Vagina (tissue), 2 donors: ENCODE measurements at places on chromosomes 3 and 15.

DNA sequence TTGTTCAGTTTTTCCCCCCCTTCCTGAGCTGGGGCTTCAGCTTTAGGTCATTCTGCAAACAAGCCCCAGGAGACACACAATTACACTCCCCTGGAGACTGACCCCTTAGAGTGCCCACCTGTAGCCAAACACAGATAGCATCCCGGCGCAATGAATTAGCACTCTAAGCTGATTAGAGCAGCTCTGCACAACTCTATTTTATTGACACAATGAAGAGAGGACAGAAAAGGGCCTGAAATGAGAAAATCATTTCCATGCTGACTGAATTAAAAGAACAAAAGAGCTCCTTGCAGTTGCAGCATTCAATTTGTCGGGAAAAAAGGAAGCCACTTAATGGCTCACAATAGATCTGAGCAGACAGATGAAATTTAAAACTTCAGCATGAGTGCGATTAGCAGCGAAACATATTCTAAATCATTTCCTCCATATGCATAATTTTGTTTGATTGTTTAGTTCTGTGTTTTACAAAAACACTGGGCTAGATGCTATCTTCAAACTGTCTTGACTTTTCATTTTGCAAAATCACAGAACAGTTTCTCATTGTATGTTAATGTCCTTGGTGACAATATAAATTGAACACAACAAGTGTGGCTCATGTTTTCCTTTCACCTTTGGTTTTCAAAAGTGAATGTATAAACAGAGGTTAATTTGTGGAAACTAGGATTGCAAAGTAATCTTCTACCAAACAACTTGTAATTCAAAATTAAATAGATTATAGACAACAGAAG is 308.6 kb downstream of the MECOM start:
- DNase-seq, result no peak

- no peak for DNase-seq
These were observed 72.1 kb downstream of the OTOL1 start for GRCh38 chr3:161568671-161569070.

DNA sequence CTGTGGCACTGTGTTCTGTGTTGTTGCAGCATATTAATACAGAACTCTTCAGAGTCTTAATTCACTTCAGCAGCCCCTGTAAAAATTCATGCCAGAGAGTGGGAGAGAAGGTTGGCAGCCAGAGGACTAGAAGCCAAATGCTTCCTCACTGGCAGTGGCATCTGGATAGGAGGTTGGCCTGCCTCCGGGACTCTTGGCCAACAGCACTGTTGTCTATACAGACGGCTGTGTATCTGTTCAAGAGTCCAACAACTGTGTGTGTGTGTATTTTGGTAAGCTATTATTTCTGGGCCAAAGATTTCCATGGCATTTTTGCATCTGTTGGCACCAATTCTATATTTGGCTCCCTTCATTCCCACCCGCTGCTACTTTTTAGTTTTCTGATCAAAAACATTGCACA is 156.0 kb upstream of the SOX2 start:
- no peak for DNase-seq

DNA sequence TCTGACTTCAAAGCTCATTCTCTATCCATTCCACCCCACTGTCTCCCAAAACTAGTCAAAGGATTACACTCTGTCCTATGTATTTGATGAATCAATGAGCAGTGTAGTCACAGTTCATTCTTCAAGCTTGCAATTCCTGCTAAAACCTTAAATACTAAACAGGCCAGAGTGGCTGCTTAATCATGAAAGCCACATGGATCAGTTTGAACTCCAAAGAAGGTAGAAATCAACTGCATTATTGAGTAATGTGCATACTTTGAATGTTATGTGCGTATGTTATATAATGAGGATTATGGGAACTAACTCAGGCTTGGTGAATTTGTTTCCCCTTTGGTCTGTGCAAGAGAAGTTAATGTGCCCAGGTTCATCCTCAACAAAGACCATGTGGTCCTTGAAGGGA is 45.4 kb downstream of the PRICKLE2 start:
- no peak for DNase-seq

DNA sequence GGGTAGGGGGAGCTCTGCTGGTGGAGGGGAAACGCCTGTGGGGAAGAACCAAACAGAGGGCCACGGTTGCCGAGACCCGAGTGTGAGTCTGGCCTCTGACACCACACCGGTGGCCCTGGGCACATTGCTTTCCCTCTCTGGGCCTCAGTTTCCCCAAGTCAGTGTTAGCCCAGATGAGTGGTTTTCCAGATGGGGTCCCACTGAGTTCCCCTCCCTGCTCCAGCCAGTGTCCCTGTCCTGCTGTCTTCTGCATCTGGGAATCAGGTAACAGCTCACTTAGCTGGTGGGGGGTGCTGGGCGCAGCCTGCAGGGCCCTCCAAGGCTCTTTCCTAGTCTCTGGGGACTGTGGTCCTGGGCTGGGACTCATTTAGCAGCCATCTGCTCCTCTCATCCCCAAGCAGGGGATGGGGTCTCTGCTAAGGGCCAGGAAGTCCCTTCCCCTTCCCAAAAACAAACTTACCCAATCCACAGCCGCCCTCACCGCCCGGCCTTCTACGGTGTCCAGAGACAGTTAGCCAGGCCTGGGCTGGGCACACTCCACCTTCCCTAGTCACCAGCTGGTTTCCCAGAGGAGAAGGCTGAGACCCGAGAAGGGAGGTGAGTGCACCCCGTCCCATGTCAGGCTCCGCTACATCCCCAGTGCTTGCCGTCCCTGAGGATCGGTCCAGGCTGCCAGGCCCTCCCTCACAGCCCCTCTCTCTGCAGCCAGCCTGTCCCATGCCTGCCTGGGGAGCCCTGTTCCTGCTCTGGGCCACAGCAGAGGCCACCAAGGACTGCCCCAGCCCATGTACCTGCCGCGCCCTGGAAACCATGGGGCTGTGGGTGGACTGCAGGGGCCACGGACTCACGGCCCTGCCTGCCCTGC is 676 bp downstream of the GP9 start:
- DNase-seq, result no peak

- DNase-seq, result no peak
These were observed 106.0 kb upstream of the TRIM42 start for GRCh38 chr3:140571836-140572235.

- no peak for DNase-seq
These were observed 32.9 kb downstream of the PIK3CA start for GRCh38 chr3:179181021-179181472.

DNA sequence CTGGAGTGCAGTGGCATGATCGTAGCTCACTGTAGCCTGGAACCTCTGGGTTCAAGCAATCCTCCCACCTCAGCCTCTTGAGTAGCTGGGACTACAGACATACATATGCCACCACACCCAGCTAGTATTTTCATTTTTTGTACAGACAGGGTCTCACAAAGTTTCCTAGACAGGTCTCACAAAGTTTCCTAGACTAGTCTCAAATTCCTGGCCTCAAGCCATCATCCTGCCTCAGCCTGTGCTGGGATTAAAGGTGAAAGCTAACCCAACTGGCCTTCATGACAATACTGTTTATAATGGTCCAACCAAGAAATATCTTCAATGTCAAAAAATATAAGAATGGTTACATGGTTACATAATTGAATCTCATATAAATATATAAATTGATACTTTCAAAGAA is 24.0 kb downstream of the GPR176 start:
- DNase-seq, result no peak

GRCh38 chr3:126986001-126986400 is 3.1 kb downstream of the PLXNA1 start:
- no peak for DNase-seq

DNA sequence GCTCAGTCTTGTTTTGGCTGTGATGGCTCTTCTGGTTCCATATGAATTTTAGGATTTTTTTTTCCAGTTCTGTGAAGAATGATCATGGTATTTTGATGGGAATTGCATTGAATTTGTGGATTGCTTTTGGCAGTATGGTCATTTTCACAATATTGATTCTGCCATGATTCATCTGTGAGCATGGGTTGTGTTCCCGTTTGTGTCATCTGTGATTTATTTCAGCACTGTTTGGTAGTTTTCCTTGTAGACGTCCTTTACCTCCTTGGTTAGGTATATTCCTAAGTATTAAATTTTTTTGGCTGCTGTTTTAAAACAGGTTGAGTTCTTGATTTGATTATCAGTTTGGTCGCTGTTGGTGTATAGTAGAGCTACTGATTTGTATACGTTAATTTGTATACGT is 18.5 kb downstream of the TCF12 start:
- DNase-seq, result no peak

DNA sequence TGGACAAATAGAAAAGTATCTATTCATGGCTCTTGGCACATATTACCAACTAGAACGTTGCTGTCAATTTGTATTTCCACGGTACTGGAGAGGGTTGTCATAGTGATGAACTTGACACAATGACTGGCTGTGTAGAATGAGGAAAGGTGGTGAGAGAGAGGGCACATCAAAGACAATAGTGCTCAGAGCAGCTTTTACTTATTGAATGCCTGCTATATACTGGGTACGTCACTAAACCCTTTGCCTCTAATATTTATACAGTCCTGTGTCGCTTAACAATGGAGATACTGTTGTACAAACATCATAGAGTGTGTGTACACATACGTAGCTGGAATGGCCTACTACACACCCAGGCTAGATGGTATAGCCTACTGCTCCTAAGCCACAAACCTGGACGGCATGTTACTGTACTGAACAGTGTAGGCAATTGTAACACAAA is 8.3 kb downstream of the TMPRSS7 start:
- DNase-seq, result no peak

DNA sequence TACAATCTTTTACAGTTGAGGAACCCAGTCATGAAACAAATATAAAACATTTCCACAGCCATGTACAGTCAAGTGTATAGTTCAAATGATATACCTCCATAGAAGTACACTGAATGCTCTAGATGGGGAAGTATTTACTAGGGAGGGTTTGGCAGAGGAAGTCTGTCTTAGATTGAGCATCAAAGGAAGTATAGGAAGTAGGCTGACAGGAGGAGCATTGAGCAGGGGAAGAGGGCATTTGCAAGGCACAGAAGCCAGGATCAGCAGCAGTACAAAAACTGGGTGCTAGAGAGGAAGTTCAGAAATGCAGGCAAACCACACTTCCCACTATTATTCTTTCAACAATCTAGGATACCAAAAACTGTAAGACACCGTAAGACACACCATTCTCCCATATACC is 122.6 kb downstream of the ANO10 start:
- DNase-seq, result no peak

DNA sequence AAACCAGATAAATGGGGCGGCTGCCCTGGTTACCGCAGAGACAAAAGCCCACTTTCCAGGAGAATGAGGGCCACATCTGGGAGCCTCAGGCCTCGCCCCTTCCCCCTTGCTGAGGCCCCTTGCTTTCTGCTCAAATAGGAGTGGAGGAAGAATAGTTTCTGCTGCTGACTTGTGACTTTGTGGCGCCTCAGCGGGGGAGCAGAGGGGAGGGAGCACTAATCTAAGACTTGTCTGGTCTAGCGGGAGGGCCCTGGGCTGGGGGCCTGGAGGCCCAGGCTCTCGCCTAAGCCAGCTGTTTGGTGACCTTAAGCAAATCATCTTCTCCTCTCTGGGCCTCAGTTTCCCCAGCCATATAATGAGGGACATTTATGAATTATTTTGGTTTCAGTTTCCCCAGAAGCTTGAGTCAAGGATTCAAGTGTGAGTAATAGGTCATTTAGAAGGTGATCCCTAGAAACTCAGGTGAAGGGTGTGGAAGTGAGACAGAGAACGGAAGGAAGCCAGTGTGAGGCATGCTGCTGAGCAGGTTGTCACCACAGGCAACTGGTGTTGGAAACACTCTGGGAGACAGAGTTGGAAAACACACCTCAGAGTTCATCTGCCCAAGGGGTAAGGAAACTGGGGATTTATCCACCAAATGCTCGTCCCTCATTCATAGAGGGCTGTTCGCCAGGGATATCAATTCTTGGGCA is 25.9 kb upstream of the SMAD3 start:
- DNase-seq, result no peak

DNA sequence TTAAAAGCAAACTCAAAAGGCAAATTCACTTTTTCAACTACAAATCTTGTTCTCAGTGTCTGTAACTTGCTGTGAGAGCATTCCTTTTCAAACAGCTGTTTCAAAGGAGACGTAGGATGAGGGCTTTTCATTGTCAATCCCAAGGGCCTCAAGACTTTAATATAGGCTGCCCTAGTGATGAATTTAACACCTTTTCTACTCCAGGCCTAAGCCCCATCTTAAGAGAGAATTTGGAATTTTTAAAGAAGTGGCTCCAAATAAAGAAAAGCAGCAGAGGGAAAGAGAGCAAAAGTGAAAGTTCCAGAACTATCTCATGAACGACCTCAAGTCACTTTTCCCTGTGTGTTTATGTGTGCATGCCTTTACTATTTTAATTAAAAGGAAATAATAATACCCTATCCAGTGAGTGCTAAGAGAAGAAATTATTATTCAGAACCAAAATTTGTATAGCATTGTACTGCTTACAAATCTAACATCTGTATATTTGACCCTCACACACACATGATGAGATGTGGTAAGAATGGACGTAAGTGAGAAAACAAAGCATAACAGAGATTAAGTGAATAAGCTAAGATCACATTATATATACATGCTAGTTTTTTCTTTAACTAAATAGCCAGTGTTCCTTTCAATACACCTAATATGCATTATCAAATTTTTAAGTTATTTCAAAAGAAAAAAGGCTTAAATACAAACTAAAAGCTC is 196.4 kb downstream of the VGLL3 start:
- DNase-seq, result no peak

- no peak for DNase-seq
These were observed 99.1 kb upstream of the STT3B start for GRCh38 chr3:31433679-31433992.

DNA sequence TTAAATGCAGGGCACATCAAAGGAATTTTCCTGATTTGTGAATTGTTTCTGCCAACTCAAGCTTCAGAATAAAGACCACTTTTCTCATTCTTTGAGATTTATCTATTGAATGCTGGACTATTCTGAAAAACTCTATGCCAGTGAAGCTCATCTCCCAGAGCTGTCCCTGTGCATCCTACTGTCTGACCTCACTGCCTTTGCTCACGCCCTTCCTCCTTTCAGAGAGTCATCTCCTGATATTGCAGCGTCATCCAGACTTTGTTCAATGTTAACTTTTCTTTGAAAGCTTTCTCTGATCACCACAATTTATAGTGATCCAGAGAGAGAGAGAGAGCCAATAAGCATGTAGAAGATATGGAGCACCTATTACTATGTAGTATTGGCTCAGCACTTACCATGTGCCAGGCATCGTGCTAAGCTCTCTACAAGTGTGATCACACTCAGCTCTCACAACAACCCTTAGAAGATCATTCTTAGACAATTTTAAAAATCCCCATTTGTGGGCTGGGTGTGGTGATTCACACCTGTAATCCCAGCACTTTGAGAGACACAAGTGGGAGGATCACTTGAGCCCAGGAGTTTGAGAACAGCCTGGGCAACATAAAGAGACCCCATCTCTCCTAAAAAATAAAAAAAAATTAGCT is 30.2 kb upstream of the TLE3 start:
- DNase-seq, result no peak

DNA sequence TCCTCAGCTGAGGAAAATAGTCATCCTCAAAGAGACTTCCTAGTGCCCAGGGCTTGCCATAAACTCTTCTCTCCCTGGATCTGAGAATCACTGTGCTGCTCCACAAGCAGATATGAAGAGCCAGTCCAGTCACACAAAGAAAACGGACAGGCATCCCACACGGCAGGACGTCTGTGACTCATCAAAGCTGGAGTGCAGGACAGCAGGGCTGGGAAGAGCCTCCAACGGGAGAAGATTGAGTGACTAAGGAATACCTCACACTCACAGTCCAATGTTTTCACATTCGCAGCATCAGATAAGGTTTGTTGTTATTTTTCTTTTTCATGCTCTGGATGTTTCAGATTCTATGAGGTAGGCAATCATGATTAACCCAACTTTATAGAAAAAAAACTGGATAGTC is 57.8 kb downstream of the NEK10 start:
- DNase-seq, result no peak
